ENCODE measurements at places on chromosomes 4 and X.

DNA sequence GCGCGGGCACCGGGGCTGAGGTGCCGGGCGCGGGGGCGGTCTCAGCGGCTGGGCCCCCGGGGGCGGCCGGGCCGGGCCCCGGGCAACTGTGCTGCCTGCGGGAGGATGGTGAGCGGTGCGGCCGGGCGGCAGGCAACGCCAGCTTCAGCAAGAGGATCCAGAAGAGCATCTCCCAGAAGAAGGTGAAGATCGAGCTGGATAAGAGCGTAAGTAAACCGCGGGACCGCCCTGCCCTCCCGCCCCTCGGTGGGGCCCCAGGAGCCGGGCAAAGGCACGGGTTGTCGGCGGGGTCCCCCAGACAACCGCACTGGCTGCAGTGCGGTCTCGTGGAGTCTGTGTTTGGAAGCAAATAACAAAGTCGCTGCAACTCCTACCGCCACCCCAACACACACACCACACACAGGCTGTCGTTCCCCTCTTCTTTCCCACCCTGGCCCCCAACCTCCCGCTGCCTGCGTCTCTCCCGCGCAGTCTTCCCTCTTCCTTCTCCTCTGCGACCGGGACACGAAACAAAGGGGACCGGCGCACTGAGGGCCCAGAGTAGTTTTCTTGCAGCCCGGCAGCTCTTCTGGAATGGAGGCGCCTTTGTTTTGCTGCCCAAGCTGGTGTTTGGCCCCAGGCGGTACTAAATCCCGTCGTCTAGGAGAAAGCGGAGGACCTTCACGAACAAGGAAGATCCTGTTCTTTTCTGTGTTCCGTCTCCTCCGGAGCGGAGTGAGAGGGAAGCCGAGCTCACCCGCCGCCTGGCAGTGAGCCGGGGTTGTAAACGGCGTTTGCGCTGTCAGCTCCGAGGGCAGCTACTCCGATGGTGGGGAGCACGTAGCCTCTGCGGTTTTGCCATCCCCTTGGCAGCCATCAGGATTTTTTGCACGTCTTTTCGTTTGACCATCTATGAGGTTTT, 788 bp downstream of the SAP30 start:
- DNase-seq = peak; percentile 13

DNA sequence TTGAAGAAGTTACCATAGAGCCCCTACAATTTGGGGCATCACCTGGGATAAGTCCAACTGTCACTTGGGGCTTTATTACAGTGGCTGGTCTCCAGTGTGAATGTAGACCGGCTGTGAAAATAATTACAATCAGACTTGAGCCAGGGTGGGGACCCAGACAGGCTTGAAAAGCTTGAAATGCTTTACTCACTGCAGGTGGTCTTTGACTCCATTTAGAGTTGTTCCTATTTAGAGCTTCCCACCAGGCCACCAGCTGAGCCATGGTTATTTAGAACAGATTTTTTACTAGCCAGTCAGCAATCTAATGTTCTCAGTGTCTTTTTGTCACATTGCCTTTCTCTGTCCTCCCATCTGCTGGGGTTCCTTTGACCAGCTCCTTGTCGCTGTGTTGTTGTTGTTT, 5.7 kb downstream of the ARHGAP10 start:
- DNase-seq = no peak

GRCh38 chr4:183987987-183988392, 82.9 kb downstream of the STOX2 start:
- DNase-seq = no peak

DNA sequence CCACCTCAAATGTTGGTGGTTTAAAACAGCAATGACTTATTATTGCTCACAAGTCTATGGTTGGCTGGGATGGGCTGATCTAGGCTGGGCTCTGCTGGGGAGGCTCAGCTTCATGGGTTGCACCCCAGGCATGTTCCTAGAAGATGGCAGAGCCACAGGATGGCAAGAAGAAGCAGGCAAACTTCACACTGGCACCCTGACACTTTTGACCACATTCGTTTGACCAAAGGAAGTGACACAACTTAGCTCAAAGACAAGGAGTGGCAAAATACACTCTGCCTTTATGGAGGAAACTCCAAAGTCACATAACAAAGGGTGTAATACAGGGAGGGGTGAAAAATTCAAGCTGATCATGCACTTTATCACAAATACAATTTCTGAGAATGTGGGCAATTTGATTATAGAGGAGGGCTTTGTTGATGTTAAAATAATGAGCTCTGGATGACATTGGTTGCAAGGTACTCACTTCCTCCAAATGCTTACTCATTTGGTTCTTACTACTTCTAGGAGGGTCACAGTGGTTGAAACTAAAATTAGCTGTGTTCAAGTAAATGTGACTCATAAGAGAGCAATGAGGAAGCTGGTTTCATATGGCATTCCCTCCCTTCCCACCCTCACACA, 249.2 kb upstream of the RPS6KA3 start:
- no peak for DNase-seq

DNA sequence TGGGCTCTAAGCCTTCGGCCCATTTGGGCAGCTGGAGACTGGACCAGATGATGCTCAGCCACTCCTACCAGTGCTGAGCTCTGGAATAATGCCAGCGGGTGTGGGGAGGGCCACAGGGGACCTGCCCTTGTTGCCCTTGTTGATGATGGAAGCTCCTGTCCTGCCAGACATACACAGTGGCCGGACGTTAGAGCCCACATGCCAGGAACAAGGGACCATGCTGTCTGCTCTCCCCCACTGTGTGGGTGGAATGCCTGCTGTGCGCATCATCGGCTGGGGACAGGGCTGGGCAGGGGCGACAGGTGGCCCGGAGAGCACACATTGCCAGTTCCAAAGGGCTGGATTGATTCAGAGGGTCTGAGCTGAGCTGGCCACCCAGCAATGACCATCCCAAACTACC, 2.0 kb downstream of the ABLIM2 start:
- no peak for DNase-seq

DNA sequence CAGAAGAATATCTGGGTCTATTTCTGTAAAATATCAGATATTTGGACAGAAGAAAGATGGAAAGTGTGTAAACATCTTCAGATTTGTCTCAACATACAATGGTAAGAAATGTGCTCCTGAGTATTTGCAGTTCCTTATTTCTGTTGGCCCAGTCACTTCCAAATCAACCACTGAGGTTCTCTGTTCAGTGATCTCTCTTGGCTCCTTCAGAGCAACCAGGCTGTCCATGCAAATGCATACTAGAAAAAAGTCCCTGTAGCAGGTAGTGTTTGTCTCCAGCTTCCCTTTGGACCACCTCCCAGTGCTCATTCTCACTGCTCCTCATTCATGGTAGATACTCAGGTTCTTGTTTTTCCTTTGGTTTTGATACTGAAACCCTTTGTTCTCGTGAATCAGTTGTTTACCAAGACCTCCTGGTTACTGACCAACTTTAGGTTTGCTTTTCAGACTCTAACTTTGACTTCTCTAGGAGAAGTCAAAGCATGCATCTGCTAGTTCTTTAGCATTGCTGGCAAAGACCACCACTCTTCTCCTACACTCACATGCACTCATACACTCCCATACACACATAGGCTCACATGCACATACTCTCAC, 28.8 kb downstream of the ASIC5 start:
- no peak for DNase-seq

DNA sequence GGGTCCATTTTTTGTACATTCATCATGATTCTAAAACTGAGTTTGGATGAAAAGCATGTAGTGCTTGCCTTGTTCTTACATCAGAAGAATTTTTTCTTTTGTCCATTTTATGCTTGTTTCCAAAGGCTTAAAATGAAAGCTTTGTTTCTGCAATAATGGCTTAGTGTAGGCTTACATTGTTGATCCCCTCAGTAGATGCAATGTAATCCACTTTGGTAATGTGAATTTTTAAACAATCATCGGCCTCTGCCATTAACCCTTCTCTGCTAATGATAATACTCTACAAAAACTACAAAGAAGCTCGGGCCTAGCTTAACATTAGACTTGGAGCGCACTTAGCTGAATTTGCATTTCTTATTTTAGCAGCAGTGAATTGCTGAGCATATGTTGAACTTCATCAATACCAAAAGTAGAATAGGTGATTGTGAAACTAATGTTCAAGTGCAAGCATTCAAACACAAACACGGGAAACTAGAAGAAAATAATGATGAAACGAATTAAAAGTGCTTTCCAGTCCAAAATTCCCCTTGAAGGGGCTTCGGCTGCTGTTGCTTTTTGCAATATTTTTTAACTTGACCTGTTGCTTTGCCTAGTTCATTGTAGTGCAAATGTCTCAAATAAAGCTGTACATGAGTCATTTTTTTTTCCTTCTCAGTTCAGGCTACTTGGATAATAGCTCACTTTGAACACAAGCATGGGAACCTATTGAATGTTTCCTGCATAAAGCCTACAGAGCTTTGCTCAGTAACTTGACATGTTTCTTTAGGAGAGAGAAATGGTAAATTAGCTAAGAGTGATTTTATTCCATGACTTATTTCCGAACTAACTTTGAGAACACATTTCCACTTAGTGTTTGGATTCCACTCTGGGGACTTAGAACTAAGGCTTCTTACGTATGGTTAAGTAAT, 66.5 kb downstream of the SLIT2 start:
- DNase-seq = no peak

DNA sequence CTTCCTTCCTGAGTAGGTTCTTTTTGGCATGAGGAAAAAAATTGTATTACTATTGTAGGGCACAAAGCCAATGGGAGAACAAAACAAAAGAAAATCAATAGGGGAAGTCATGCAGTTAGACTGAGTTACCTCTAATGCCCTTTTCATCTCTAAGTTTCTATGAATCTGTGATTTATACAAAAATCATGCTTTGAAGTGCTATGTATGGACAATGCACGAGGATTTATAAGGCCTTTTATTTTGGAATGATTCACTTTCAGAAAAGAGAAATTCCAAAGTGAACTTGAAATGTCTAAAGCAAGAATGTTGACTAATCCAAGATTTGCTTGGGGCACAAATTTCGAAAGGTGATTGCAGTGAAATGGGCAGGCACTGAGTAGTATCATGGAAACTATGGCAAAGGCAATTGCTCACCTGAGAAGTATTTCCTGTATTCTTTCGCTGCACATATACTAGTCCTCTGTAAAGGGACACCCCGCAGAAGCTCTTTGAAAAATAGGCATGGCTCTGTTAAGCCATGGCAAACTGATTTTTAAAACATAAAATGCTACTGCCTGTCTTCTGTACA, 52.8 kb downstream of the ADGRG4 start:
- no peak for DNase-seq

GRCh38 chr4:166064721-166065120, 191.7 kb downstream of the TLL1 start:
- no peak for DNase-seq

DNA sequence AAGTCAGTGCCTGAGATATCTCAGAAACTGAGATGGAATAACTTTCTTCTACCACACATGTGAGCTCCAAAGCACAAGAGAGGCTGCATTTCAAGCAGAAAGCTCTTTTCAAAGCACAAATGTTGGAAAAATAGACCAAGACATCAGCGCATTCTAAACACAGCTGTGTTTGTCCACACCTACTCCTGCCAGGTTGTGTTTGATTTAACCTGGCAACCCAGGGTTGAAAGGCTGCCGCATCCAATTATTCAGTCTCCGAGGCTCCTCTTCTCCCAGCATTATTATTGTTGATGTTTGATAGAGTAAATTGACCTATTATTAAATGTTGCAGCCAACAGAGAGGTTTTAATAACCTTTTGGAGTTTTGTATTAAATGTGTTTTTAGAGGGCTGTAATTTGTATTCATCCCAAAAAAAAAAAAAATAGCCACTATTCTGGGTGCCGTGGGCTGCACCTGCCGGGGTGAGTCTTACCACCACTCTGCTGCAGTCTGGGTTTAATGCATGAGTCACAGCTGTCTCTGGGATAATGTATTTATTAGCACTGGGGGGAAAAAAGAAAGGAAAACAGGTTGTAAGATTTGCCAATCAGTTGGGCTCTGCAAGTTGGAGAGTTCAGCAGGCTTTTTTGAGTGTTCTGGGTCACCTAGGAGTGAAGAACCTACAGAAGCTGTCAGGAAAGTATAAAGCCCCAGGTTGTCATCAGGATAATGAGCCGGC, 105.2 kb upstream of the NOCT start:
- DNase-seq = no peak

DNA sequence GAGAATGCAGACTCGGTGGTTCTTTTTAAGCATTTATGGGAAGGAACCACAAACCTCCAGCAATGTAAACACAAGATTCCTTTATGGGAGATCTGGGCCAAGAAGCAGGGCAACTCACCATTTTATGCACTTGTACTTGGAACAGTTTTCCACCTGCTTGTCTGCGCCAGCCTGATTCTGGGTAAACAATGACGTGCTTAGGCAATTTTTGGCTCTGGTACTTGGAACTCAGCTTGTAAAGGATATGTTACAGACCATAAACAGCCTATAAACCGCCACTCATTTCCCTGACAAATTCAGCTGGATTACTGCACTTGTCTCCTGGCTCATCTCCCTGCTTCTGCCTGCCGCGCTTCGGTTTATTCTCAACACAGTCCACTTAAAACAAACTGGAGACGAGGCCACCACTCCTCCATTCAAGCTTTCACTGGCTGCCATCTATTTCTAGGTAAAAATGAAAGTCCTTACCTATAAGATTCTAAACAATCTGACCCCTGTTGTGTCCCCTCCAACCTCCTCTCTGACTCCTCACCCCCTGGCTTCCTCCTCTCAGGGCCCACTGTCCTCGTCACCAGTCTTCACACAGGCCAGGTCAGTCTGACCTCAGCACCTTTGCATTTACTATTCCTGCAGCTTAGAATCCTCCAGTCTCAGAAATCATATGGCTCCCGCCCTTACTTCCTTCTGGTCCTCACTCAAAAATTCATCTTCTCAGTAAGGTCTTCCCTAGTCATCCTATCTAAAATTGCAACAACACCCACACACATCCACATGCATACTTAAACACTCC, 205.9 kb upstream of the GALNT7 start:
- DNase-seq = no peak

- DNase-seq = no peak
Measured at GRCh38 chr4:108811486-108811885, 48.6 kb upstream of the ETNPPL start.

GRCh38 chr4:15992167-15992485, 29.2 kb upstream of the FGFBP2 start:
- DNase-seq = no peak
